T-helper 2 cell treated with Interferon-gamma antibody and Interleukin-4, amounts not matched to agents 100 ng/mL and 5 ng/mL, for 36 hours (primary cell): ENCODE measurements at places on chromosomes 1 and 21. TPM values are rescaled to one million over a fixed set of nuclear protein-coding genes. Genes with fewer than 3 reads are reported as not detected.

The KCNK2 gene
- total RNA-seq: not detected in 2 replicates

The ZNF593OS gene
- not detected in 2 replicates for total RNA-seq

The TADA1 gene
- total RNA-seq: 15.9 and 16.3 TPM in 2 replicates

The RPTN gene
- not detected in 2 replicates for total RNA-seq

The CD101 gene
- 1.2 and 2.0 TPM in 2 replicates for total RNA-seq

The SH2D2A gene
- total RNA-seq: 94.7 and 96.1 TPM in 2 replicates

The SASS6 gene
- 14.5 and 14.6 TPM in 2 replicates for total RNA-seq

The CHIA gene
- total RNA-seq: not detected in 2 replicates

The AMPD1 gene
- not detected in 2 replicates for total RNA-seq

The FNDC10 gene
- total RNA-seq: 8.8 and 9.0 TPM in 2 replicates

The VWA1 gene
- 0.27 and 0.68 TPM in 2 replicates for total RNA-seq
